NCI-H345 (cell line): ENCODE measurements at places on chromosomes 2 and 18.

GRCh38 chr2:170409164-170409535 is 231.2 kb downstream of the MYO3B start:
- DNase-seq, result peak; percentile 85

DNA sequence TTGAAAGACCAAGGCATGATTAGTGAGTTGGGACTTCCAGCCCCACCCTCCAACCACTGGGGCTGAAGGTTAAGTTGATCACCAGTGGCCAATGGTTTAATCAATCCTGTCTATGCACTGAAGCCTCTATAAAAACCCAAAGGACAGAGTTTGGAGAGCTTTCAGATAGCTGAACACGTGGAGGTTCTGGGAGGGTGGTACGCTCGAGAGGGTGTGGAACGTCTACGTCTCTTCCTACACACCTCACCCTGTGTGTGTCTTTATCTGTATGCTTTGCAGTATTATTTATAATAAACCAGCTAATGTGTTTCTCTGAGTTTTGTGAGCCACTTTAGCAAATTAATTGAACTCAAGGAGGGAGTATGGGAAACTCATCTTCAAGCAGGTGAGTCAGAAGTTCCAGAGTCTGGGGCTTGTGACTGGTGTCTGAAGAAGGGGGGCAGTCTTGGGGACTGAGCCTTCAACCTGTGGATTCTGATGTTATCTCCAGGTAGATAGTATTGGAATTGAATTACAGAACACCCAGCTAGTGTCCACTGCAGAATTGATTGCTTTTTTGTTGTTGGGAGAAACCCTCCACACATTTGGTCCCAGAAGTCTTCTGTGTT is 20.3 kb downstream of the ACTR3 start:
- DNase-seq, result no peak

DNA sequence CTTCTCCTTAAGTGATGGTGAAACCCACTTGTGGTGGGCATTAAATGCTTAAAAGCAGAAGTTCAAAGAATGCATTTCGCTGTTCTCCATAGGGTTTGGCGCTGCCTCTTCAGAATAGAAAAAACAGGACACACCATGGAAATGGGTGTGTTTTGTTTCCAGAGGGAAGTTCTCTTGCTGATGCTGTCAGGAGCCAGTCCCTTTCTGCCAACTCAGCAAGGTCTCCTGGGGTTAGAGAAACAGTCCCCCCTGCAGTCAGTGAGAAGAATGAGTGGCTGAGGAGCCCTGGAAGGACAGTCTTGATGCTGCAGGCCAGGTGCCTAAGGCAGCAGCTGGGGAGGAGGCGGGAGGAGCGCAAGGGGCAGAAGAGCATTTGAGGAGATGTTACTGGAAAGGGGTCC is 37.8 kb upstream of the ASAP2 start:
- DNase-seq, result no peak

GRCh38 chr18:55048892-55049291 is 89.6 kb upstream of the CCDC68 start:
- DNase-seq, result no peak

DNA sequence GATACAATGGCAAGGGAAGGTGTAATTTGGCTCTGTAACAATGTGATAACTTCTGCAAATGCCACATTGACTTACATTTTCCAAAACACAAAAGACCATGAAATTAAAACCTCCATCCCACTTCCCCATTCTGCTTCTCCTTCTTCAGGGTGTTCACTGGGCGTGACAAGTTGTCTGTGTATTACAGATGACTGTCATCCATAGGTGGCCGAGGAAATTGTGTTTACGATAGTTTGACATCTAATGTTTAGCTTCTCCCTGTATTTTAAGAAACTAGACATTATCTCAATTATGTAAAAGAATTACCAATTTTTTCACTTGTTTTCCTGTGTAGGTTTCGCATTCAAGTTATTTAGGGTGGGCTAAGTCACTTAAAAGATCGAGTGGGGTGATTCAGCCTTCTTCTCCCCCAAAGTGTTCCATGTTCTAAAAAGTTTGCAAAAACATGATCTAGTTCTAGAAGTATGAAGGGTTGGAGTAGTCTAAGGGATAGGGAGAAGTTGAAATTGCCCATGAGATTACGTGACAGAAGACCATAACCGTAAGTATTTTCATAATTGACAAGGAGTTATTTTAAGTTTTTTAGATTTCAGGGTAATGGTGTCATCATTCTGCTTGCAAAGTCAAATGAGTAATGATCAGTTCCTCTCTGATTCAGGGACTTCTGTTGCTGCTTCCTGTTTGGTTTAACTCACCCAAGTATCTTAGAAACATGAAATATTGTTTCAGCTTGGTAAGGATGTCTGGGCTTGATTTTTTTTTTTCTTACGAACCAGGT is 25.2 kb upstream of the CYTIP start:
- no peak for DNase-seq

DNA sequence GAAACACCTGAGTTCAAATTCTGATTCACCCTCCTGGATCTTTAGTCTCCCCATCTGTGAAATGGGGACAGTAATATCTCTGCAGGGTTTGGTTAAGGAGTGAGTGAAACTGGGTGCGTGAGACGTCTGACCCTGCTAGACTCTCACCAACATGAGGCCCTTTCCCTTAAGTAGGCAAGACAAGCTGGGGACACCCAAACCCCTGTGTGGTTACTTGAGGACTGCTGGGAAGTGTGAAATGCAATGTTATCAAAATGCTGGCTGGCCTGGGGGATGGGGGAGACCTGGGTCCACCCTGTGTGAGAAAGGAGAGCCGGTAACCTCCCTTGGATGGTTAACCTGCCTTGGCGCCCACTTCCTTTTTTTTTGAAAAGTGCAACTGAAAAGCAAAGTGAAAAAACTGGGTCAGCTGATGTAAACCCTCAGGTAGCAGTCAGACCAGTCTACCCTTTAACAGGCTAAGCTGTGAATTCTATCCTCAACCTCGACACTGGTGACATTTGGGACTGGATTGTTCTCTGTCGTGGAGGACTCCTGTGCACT is 82.3 kb downstream of the INPP5D start:
- DNase-seq, result no peak

GRCh38 chr2:239262484-239263230 is 138.2 kb downstream of the HDAC4 start:
- no peak for DNase-seq

DNA sequence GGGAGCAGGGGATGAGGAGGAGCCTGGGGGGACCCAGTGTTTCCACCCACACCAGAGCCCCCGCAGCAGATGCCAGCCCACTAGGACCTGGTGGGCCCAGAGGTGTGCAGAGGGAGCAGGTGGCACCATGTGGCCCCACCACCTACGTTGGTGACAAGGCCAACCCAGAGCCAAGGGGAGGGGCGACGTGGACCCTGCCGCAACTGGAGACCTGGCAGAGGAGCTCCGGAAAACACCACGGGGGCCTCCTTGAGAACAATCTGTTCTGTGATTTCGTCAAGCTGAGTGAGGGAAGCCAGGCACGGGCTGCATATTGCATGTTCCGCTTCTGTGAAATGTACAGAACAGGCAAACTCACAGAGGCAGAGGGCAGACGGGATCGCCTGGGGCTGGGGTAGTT is 49.1 kb upstream of the GPC1 start:
- no peak for DNase-seq

GRCh38 chr2:30259827-30260679 is 28.7 kb downstream of the LBH start:
- no peak for DNase-seq

DNA sequence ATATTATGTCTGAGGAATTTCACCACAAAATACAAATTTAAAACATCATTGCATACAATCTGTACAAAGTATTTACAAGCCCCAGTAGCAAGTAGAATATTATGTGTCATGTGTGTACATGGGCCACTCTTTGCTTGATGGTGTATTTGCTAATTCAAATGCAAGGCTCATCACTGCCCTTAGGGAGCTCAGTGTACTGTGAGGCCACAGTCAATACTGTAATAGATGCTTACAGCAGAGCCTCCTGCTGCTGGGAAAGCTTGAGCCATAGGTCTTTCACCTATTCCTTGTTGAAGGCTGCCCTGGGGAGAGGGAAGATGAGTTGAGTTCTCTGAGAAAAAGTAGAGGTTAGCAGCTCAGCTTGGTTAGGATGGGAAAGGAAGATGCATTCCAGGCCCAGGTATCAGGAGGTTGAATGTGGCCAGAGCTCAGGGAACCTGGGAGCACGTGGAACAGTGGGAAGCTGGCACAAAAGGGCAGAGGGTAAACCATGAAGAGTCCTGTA is 189.6 kb downstream of the LRP1B start:
- no peak for DNase-seq
